ENCODE measurements at places on chromosomes 13 and 19.

DNA sequence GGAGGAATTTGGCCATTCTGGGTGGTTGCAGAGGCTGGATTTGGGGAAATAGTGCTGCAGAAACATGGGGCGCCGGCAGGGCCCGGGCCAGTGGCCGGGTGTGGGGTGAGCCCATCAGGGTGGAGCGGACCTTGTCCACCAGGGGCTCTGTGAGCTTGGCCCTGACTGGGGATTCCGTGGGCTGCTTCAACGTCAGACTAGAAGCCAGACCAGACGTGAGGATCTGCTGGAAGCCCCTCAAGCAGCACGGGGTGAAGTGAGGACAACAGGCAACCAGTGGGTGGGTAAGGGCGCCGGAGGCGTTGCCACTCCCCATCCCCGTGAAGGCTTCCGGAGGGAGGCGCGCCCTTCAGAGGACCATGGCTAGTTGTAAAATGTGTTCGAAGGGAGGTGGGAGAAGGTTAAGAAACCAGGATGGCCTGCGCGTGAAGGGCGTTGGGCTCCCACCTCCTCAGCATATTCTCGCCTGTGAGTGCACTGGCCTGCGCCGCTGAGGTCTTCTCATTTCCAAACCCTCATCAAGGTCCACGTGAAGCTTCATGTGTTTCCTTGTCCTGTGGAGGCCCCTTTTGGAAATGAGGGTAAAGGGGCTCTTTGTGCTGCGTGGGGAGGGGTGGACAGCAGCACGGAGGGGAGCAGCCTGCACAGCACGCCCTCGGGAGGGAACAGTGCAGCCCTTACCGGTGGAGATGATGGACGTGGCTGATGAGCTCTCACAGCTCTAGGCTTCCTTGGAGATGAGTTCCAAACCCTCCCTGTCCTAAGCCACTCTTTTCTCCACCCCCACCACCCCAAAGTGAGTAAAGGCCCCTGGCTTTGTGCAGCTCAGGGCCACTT is 8.3 kb downstream of the TEX29 start:
- no peak for DNase-seq

- DNase-seq, result no peak
Measured at GRCh38 chr13:109599901-109600657, 186.3 kb downstream of the IRS2 start.

DNA sequence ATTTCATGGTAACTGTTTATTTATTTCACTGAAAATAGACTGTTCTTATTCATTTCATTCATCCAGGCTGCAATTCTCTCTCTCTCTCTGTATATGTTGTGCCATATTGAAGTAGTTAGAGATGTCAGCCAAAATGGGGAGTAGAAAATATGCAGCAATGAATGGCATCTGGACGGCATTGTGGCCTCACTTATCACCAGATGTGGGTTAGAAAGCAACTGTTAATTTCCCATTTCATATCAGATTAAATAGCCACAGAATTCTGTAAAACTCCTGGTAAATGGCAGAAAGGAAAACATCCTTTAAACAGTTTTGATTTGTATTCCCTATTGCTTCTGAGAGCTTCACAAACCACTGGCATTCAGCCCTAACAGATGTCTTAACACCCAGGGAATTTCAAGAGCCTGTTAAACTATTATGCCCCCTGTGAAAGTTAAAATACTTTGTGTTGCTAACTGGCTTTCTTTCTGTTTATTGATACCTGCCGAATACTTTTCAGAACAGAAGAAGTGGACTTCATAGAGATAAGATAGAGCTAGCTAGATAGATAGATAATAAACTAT is 1763.3 kb upstream of the MIR17HG start:
- no peak for DNase-seq

GRCh38 chr13:94328381-94329041 is 151.0 kb downstream of the DCT start:
- no peak for DNase-seq

DNA sequence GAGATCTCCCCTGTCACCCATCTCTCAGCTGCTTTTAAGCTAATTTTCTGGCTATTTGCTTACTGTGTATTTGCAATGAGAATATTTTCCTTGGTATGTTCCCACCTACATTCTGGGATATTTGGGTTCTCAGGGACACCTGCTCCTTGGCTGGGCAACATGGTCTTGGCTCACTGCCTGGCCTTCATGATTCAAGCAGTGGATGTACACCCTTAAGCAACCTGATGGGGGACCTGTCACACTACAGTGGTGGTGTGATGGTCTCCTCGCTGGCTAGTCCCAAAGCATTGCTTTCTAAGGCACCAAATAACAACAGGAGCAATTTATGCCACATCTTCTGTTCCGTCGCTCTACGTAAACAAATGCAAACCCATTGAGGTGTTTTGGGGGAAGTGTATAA is 35.3 kb upstream of the RFC3 start:
- no peak for DNase-seq

GRCh38 chr19:19022380-19022961 is 10.8 kb downstream of the SUGP2 start:
- no peak for DNase-seq
